ELF-1 (cell line): ENCODE measurements at places on chromosomes 12 and 14.

- DNase-seq = no peak
These were observed 88.2 kb downstream of the SYNE2 start for GRCh38 chr14:63941023-63941422.

DNA sequence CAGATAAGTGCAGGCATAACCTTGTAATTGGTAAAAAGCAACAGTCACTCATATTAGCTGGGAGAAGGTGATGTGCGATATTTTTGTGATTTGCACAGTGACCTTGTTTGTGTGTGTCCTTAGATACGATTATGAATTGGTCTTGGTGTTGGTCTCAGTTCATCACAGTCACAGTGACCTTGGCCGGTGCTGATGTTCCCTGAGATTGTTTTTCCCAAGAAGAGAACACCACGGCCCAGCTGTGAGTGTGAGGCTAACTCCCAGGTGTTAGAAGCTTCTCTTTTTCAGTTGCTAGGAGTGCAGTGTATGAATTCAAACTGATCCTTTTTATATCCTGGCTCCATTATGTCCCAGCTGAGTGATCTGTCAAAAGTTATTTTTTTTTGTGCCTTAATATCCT is 46.2 kb downstream of the TRHDE start:
- no peak for DNase-seq

DNA sequence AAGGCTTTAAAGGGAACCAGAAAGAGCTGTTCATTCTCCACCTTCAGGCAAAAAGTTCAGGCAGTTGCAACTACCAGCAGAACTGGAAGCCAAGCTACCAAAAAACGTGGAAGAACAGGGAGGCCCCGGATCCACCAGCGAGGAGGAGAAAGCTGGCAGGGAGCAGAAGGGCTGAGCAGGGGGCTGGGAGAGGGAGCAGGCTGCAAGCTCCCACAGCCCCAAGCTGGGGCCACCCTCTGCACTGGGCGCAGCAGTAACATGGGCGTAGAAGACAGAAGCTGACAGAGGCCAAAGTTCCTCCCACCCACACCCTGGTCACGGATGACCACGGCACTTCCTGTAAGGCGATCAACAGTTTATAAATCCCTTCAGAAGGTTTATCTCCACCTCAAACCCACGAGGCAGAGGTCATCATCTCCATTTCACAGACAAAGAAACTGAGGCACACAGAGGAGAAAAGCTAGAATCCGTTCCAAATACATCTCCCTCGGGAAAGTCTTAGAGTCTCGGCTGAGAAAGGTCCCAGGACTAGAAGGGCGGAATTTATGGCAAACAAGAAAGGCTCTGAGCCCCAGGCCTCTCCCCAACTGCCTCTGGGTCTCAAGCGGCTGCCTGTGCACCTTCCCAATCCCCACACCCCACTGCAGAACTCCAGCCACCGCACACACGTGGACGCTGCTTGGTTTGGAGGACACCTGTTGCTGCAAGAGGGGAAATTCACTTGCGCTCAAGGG is 1.8 kb downstream of the CCDC85C start:
- no peak for DNase-seq

DNA sequence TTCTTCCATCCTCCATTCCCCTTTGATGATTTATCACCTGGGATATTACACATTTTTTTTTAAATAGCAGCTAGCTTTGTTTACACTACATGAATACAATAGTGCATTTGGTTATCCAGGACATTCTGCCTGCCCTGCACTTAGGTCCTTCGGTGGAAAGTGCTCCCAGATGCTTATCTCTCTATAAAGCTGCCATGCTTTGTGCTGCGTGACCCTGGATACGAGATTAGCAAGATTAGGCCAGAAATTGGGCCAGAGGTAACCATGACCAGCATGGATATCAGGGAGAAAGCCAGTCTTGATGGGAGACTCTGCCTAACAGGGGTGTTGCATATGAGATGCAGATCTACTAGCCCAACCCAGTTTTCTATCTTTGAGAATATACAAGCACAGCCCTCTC is 12.1 kb upstream of the KRT83 start:
- no peak for DNase-seq

DNA sequence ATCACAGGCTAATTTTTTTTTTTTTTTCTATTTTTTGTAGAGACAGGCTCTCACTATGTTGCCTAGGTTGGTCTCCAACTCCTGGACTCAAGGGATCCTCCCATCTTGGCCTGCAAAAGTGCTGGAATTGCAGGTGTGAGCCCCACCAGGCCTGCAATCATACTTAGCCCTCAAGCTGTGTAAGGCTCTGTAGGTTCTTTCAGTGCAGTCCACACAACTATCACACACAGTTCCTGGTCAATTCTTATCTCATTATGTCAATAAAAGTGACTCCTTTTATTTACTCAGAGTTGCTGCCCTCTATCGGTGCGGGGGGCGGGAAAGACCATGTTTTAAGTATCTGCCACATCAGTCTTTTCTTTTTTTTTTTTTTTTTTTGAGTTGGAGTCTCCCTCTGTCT is 29.0 kb downstream of the SLC2A3 start:
- peak; percentile 40 for DNase-seq

- peak; percentile 70 for DNase-seq
These were observed 3.6 kb upstream of the BATF start for GRCh38 chr14:75518625-75519024.

DNA sequence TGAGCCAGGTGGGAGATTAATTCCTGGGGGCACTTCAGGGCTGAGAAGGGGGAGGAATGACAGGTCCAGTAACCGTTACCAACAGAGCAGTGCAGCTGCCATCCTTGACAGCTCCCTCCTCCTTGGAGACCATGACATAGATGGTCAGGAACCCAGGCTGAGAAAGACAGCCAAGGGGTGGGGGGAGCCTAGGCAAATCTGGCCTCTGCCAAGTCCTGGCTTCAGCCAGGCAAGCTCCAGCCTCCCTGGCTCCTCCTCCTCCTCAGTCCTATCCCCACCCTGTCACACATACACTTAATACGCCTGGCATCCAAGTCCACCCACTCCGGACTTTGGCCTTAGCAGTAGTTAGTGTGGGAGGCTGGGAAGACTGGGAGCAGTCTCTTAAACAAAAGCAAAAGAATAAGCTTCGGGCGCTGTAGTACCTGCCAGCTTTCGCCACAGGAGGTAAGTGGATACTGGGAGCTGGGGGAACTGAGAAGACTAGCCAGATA is at the start of gene RDH5:
TSS of gene RDH5 (plus strand) at position 323 of the 494 bp plus-strand sequence. CDS start 792 bp downstream, outside the sequence.
- DNase-seq = no peak

DNA sequence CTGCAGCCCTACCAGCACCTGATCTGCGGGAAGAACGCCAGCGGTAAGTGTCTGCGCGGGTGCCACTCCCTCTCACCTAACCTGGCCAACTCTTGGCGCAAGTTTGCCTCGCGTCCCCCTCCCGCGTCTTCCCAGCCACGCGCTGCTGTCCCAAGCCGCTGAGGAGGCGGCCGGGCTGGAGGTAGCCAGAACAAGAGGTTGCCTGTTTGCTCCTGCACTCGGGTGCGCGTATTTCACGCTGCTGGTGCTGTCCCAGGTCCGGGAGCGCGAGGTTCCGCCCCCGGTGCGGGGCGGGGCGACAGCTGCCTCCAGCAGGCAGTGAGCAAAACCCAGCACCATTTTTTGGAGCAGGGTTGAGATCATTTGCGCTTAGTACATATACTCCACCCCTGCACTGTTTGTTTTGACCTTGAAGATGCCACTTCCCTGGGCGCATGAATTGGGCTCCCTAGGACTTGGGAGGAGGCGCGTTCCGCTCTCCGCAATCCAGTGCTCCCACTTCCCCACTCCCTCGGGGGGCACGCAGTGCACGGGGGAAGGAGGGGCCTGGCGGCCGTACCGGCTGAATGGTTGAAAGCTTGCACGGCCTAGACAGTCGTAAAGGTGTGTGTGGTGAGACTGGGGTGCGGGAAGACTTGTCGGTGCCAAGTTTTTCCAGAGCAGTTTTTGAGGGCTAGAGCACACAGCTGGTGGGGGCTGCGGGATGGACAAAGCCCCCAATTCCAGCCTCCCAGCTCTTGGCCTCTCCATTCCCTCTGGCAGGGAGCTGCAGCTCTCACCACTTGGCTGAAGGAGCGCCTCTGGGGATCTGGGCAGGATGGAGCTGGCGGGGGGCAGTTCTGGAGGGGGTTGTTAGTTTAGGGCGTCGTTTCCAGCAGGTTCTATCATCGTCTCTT is 226.9 kb upstream of the CRY1 start:
- peak; percentile 78 for DNase-seq

- DNase-seq = no peak
These were observed 13.3 kb upstream of the ANAPC5 start for GRCh38 chr12:121365416-121366062.

- no peak for DNase-seq
These were observed 7.7 kb downstream of the DDN start for GRCh38 chr12:48991247-48992050.

GRCh38 chr12:1800401-1801302 is 19.7 kb upstream of the LRTM2 start:
- DNase-seq = peak; percentile 79

DNA sequence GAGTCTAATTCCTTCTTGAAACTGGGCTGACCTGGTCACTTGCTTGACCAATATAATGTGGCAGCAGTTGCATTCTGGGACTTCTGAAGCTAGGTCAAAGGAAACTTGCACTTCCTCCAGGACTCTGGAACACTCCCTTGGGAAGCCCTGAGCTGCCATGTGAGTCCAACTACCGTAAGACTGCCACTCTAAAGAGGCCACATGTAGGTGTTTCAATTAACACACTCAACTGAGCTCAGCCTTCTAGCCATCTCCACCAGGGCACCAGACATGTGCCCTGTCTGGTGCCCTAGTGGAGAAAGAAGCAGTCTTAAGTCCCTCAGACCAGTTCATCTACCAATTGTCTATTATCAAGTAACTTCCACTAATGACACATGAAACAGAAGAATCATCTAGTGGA is 6.1 kb upstream of the TEP1 start:
- DNase-seq = no peak

- no peak for DNase-seq
These were observed 22.6 kb upstream of the DUSP16 start for GRCh38 chr12:12585115-12585863.

DNA sequence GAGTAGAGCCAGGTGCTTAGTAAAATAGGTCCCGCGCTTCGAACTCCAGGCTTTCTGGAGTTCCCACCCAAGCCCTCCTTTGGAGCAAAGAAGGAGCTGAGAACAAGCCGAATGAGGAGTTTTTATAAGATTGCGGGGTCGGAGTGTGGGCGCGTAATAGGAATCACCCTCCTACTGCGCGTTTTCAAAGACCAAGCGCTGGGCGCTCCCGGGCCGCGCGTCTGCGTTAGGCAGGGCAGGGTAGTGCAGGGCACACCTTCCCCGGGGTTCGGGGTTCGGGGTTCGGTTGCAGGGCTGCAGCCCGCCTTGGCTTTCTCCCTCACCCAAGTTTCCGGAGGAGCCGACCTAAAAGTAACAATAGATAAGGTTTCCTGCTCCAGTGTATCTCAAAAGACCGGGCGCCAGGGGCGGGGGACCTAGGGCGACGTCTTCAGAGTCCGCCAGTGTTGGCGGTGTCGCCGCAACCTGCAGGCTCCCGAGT is 3.6 kb downstream of the SSTR1 start:
- no peak for DNase-seq

DNA sequence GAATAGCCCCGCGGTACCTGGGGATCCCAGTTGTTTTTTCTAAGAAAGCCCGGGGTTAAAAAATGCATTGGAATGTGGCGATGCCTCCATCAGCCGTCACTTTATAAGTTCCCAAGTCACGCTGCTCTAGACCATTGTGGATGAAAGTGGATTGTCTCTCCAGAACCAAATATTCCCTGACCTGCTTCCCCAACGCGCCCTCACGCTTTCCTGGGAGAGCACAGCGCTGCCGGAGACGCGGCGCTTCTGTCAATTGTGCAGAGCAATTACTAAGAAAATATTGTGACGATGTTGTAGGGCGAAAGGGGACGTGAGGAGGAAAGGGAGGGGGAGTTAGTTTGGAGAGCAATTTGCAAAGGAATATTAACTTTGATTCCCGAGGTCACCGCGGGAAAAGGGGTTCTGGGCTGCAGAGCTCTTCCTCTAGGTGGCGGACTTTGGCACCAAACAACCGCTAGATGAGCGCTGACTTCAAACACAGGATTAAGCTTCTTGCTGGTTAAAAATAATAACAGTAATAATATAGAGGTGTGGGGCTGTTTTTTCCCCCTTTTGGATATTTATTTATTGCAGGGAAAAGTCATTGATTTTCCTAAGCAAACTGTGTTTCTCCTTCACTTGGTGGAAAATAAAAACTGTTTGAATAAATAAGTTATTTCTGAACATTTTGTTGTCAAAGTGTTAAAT is 9.6 kb upstream of the FOXG1 start:
- peak; percentile 58 for DNase-seq

GRCh38 chr12:106586278-106586802 is 3.5 kb downstream of the RFX4 start:
- peak; percentile 51 for DNase-seq

GRCh38 chr14:96623676-96624484 is 121.7 kb downstream of the PAPOLA start:
- DNase-seq = no peak

DNA sequence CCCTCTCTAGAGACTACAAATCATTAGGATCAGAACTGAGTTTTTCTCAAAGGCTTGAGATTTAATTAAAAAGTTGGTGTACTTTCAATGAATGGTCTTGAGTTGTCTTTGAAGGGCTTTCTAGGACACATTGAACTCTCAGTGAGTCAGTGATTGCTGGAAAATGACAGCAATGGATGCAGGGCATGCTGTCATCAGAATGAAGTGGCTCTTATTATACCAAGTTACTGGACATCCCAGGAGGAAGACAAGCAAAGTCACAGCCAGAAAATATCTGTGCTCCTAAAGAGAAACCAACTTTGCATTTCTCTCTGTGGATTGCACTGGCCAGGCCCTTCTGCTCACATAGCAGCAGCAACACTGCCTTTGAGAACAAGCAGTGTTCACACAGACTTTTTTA is 112.6 kb downstream of the PRIMA1 start:
- no peak for DNase-seq

DNA sequence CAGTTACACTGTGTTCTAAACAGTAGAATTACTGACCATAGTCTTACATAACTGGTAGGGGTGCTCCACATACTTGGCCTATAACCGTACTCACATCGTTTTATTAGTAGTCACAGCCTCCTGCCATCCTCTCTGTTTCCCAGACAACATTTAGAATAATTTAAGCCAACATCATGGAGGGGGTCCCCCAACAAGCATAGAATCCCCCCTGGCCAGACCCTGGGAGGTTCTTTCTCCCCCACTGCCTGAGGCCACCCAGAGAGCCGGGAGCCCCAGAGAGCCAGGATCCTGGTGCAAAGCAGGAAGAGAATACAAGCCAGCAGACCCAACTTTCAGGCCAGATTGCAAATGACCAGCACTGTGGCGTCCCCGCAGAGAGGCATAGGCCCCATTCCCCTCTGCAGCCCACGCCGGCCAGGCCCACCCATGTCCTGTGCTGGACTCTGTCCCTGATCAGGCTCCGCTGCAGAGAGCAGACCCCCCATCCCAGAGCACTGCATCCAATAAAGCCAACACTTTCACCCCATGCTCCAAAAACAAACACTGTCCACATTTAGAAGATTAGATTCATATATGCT is 195.2 kb downstream of the NTF3 start:
- no peak for DNase-seq
